Stimulated activated CD4-positive, alpha-beta T cell treated with anti-CD3 and anti-CD28 coated beads, Interleukin-12 subunit alpha, Interleukin-12 subunit beta, amount 100 ng/mL, for 48 hours (primary cell): ENCODE measurements at places on chromosomes 5 and 9.

- DNase-seq: no peak
Measured at GRCh38 chr5:89008291-89008690, 125.3 kb upstream of the MEF2C start.

DNA sequence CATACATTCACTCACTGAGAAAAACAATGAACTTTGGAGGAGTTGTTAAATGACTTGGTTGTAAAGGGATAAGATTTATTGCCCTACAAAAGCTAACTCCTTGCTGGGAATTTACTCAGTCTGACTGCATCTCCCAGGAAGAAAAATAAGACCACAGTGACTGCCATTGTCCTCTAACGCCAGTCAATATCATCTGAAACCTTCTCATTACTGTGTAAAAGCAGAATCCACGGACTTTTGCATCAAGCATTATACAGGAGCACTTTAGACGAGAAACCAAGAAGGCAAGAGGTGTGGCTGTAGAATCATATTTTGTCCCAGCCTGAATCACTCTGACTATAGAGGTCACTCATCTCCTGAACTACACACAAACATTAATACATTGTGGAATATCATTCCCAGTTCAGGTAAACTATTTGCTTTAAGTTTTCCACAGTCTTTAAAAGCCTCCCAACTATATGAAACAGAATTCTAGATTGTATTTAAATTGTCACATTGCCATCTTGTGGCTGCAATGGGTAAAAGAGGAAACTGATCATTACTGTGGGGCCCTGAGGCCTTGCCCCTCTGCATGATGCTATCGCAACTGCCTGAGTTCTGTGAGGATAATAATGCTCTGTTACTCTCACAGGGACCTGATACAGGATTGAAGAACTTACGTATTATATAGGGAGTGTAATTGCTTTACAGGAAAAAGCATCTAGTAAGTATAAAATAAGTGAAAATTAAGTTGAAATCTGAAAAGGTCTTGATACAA, 142.9 kb downstream of the SLCO4C1 start:
- DNase-seq: no peak

GRCh38 chr5:168651648-168652047, 72.5 kb upstream of the PANK3 start:
- no peak for DNase-seq

- no peak for DNase-seq
Measured at GRCh38 chr5:14730466-14730865, 65.9 kb downstream of the OTULIN start.

- no peak for DNase-seq
Measured at GRCh38 chr5:55933377-55934114, 61.2 kb downstream of the IL6ST start.

DNA sequence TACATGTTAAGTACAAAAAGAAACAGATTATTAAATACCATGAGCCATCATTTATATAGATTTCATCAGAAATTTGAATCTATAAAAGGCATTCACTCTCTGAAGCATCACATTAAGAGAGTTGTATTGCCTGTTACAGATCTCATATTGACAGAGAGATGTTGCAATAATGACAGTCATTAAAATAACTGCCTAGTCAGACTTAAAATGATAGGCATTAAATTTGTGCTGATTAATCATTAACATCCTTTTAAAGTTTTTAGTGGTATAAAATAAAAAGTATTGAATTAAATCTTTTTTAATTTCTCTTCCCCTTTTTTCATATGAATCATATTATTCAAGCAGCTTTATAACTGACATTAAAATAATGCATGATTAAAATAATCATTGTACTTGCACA, 404.9 kb upstream of the FAM174A start:
- no peak for DNase-seq

- no peak for DNase-seq
Measured at GRCh38 chr9:13428766-13429165, 149.3 kb upstream of the MPDZ start.
